ENCODE measurements at places on chromosomes 4 and X.

GRCh38 chrX:357693-358471 lies 28.8 kb downstream of the PPP2R3B start:
- no peak for DNase-seq

DNA sequence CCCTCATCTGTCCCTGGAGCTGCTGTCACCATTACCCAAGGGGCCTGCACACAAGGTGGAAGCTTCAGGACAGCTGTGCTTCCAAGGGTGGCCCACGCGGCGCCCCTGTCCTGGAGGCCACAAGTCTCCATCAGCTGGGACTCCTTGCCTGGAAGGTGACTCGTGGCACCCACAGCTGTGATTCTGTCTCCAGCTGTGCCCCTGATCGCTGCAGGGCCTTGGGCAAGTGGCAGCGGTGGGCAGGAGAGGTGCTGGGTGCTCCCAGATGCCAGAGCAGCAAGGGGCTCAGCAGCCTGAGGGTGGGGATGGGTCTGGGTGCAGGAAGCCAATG lies 9.0 kb upstream of the DUSP9 start:
- DNase-seq, result no peak

DNA sequence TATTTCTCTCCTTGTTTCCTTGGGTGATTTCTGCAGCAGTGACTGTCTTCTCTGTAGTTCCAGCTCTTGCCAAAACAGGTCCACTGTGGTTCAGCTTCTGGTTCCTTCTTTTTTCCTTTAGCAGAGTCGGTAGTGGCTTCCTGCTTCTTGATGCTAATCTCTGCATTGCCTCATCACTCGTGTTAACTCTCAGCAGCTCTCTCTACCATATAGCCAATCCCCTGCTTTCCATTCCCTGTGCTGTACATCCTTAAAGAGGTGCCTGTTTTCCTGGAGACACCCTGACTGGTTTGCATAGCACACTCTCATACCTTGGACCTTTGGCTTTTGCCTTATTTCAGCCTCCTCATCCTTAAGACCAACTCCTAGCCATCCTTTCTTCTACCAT lies 191.2 kb upstream of the LNX1 start:
- DNase-seq, result no peak

DNA sequence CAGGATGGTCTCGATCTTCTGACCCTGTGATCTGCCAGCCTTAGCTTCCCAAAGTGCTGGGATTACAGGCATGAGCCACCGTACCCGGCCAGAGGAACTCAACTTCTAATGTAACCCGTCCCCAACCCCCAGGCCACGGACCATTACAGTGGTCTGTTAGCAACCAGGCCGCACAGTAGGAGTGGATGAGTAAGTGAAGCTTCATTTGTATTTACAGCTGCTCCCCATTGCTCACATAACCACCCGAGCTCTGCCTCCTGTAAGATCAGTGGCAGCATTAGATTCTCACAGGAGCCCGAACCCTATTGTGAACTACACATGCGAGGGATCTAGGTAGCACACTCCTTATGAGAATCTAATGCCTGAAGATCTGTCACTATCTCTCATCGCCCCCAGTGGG lies 119.6 kb downstream of the SHROOM3 start:
- DNase-seq, result no peak

GRCh38 chr4:121794505-121795188 lies 6.5 kb upstream of the EXOSC9 start:
- DNase-seq, result no peak

GRCh38 chrX:8405631-8406030 lies 59.0 kb upstream of the VCX3B start:
- no peak for DNase-seq

DNA sequence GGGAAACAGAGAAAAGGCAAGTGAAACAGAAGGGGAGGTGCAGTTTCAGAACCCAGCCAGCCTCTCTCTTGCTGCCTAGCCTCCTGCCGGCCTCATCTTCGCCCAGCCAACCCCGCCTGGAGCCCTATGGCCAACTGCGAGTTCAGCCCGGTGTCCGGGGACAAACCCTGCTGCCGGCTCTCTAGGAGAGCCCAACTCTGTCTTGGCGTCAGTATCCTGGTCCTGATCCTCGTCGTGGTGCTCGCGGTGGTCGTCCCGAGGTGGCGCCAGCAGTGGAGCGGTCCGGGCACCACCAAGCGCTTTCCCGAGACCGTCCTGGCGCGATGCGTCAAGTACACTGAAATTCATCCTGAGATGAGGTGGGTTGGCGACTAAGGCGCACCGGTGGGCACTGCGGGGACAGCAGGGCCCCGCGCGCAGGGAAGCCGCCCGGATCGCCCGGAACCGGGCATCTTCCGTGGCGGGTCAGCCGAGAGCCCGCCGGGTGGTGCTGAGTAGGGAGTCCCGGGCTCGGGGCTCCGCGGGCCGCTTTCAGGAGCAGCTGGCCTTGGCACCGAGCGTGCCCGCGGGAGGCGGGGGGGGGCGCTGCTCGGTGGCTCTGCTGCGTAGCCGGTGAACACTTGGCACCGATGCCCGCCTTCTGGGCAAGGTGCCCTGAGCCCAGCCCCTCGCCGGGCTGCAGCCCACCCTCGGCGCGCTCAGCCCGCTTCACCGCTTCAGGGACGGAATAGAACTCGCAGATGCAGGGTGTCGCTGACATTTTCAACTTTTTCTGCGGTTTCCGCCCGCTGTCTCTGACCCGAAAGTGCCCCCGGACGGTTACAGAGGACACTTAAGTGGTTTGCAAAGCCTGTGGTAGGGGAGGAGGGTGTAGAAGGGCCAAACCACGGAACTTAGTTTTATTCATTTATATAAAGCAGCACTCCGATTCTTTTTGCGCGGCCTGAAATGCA lies at the start of gene CD38:
Gene CD38 (plus strand): TSS at position 40 of the 953 bp plus-strand sequence. CDS start 87 bp downstream, at position 127.
- DNase-seq, result no peak

GRCh38 chr4:117224256-117224655 lies 138.9 kb upstream of the TRAM1L1 start:
- no peak for DNase-seq

GRCh38 chr4:183321516-183321915 lies 710 bp downstream of the CLDN24 start:
- DNase-seq, result no peak

- DNase-seq, result peak; percentile 36
Measured at GRCh38 chr4:112853662-112854256, 195.7 kb upstream of the ANK2 start.

All from HAP-1 (cell line).